Activated CD4-positive, alpha-beta T cell treated with anti-CD3 and anti-CD28 coated beads, Interleukin-2, amount 10 ng/mL, durations not matched to agents 7 days and 5 days (primary cell): ENCODE measurements at places on chromosomes 13 and 19. TPM values are rescaled to one million over a fixed set of nuclear protein-coding genes. Genes with fewer than 3 reads are reported as not detected.

DNA sequence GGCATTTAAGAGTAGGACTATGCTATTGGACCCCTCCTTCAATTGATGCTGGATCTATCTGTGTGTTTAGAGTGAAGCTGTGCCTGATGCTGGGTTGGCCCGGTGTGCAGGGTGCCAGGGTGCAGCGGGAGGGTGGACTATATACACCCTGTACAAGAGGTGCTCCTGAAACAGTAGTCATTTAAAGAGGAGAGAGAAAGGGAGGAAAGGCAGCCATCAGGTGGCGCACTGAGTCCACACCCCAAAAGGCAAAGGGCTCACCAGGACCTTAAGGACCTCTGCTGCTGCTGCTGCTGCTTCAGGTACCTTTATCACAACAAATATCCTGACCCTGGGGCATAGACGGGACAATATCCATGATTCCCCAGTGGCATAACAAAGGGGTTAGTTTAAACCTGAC is 39.4 kb downstream of the ZNF136 start:
- H3K27ac ChIP-seq = no peak overlapping the region
- H3K4me1 ChIP-seq = peaks cover 24% of the 10 kb centered on the region
- H3K27me3 ChIP-seq = no peaks in the 10 kb centered on the region
- H3K4me3 ChIP-seq = no peak overlapping the region
- H3K36me3 ChIP-seq = peaks cover 33% of the 10 kb centered on the region

The LAIR1 gene
- 54.0 TPM for total RNA-seq

- no peak for DNase-seq
- no peak overlapping the region for H3K27ac ChIP-seq
- no peaks in the 10 kb centered on the region for H3K4me1 ChIP-seq
- no peak overlapping the region for H3K4me3 ChIP-seq
These were observed 687.8 kb downstream of the EFNB2 start for GRCh38 chr13:105847527-105848291.

DNA sequence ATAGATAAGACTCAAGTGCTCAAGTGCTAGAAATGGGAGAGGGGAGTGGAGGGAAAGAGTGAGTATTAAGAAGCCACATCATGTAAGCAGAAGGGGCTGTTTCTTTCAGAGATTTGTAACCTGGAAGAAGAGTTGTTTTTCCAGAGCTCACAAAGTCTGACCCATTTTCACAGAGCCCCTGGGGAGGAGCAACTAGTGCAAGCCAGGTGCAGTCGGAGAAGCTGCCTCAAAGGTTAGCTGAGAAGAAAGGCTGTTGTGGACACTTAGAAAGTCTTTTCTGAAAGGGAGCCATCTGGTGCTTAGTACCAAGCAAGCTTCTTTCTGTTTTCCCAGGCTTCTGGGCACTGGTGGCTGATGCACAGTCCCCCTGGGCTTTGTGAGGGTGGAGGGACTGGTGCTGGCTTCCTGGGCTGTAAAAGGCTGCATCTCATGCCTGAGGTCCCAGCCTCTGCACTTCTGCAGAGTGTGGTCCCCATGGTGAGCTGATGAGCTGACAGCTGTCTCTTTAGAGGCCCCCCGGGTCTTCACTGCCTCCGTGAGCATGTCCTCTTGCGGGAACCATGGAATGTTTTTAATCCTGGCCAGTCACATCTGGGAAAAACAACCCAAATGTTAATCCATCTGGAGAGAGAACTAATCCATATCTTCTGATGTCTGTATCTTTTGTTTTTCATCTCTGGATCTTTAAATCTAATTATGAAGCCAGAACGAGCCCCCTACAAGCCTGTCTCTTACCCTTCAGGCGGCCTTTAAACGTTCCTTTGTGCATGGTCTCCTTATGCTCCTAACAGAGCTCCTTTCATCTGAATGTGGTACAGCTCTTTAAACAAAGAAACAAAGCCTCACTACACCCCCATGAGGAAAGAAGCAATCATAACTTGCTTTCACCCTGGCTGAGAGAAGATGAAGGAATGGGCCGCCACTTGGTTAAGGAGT is 40.2 kb downstream of the OLFM4 start:
- H3K4me3 ChIP-seq = no peak overlapping the region
- no peak overlapping the region for H3K27ac ChIP-seq
- no peak for DNase-seq
- H3K4me1 ChIP-seq = no peaks in the 10 kb centered on the region
- no peaks in the 10 kb centered on the region for H3K27me3 ChIP-seq

The TPTE2 gene
- 0.17 TPM for total RNA-seq

The FAM83E gene
- 2.5 TPM for total RNA-seq

The SYDE1 gene
- 0.29 TPM for total RNA-seq

The SRRM5 gene
- 0.79 TPM for total RNA-seq

The KLHL1 gene
- not detected for total RNA-seq

The AMER2 gene
- not detected for total RNA-seq

DNA sequence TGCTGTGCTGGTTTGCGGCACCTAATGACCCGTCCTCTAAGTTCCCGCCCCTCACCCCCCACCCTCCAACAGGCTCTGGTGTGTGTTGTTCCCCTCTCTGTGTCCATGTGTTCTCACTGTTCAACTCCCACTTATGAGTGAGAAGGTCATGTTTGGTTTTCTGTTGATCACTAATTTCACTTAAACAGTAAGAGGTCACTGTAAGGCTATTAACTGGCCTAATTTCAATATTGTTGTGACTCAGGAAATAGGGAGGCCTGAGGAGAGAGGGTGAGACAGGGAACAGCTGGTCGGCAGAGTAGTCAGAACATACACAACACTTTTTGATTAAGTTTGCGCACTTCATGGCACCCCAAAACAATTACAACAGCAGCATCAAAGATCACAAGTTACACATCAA is 15.6 kb downstream of the TUBGCP3 start:
- no peak overlapping the region for H3K4me3 ChIP-seq
- peaks cover 32% of the 10 kb centered on the region for H3K4me1 ChIP-seq
- H3K27ac ChIP-seq = no peak overlapping the region
- no peak for DNase-seq

GRCh38 chr19:12649941-12650340 is 16.6 kb downstream of the MAN2B1 start:
- peaks cover 35% of the 10 kb centered on the region for H3K36me3 ChIP-seq
- no peak overlapping the region for H3K4me3 ChIP-seq
- no peak for DNase-seq
- H3K4me1 ChIP-seq = peaks cover 5% of the 10 kb centered on the region
- H3K27ac ChIP-seq = no peak overlapping the region

DNA sequence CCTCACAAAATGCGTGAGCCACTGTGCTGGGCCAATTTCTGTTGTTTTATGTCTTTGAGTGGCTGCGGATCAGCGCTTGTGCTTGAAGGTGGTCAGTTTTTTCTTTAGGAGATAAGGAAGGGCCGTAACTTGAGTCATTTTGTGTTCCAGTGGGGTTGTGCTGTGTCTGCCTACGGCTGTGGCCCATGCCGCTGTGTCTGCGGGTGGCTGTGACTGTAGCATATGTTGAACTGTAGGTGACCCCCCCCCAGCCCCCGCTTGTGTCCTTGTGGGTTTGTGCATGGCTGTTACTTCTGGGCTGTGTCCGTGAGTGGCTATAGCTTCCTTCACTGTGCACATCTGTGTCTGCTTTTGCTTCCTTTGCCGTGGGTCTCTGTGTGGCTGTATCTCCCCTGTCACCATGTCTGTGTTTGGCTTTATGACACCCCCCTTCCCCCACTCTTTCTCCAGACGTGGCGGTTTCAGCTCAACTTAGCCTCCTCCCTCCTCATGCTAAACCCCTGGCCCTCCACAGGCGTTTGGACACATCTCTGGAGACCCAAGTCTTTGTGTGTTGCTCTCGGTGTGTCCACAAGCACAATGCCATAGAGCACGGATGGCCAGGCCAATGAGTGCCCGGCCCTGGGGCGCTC is 675 bp downstream of the PPP1R14A start:
- H3K27ac ChIP-seq = no peak overlapping the region
- peaks cover 13% of the 10 kb centered on the region for H3K4me1 ChIP-seq
- no peaks in the 10 kb centered on the region for H3K36me3 ChIP-seq

The LRRC4B gene
- not detected for total RNA-seq

DNA sequence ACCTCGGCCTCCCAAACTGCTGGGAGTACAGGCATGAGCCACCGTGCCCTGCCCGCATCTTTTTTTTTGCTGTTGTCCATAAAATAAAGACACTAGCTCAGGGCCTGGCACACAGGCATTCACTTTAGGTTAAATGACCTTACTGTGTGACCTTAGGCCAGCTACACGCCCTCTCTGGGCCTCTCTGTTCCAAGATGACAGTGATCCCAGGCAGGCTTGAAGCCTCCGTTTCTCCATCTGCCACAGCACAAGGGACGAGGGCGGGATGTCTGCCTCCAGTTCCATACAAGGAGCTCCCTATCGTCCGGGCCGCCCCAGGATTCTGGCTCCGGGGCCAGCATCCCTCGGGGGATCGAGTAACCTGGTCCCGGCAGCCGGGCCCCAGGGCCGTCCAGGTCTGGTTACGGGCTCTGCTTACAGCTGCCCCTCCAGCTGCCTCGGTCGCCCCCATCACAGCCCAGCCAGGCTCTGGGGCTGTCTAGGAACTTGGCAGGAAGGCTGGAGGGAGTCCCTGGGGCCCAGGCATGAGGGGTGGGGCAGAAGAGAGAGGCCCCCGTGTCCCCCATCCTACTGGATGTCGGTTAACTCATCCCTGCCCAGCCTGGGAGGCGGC is 11.9 kb upstream of the SEMA6B start:
- no peak for DNase-seq
- H3K27ac ChIP-seq = peak overlapping the region; percentile 38
- no peak overlapping the region for H3K4me3 ChIP-seq
- peaks cover 13% of the 10 kb centered on the region for H3K27me3 ChIP-seq
- no peaks in the 10 kb centered on the region for H3K36me3 ChIP-seq
- no peaks in the 10 kb centered on the region for H3K4me1 ChIP-seq

- no peak overlapping the region for H3K4me3 ChIP-seq
- no peaks in the 10 kb centered on the region for H3K36me3 ChIP-seq
- H3K27ac ChIP-seq = no peak overlapping the region
- DNase-seq = no peak
- H3K27me3 ChIP-seq = no peaks in the 10 kb centered on the region
These were observed 380.8 kb downstream of the NDFIP2 start for GRCh38 chr13:79861731-79862130.

GRCh38 chr19:941292-942132 is 15.7 kb downstream of the ARID3A start:
- H3K4me3 ChIP-seq = peak overlapping the region; percentile 69
- H3K4me1 ChIP-seq = peaks cover 35% of the 10 kb centered on the region
- peak overlapping the region; percentile 54 for H3K27ac ChIP-seq
- H3K27me3 ChIP-seq = no peaks in the 10 kb centered on the region
- peaks cover 17% of the 10 kb centered on the region for H3K36me3 ChIP-seq
